ENCODE measurements at places on chromosomes 2 and 18.

DNA sequence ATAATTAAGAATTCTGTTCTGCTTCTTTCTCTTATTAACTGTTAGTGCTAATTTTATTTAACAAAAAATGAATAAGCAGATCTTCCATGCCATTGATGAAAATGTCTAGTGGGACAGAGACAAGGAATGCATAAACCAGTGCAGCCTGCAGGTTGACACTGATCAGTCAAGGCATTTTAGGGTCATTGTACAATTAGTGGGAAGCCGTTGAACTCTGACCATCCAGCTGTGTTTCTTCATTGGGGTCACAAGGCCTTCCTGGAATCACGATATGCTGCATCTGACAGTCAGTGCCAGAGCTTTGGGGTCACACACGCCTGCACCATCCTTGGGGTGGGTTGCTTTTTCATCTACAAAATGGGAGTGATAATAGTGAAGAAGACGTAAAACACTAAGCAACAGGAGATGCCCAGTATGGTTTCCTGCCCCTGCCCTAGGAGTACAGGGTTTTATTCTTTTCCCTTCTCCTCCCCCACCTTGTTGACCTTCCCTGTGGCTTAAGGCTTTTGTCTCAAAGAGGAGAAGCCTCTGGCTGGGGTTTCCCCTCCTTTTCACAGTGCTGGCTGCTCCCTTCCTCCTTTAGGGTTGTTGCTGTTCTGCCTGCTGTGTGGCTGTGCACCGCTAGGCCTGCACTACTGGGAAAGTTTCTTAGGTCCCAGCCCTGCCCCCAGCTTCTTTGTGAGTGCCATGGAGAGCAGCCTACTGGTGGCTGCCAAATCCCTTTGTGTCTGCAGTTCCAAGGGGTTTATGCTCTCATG is 245.6 kb downstream of the TPGS2 start:
- DNase-seq: peak; percentile 24

DNA sequence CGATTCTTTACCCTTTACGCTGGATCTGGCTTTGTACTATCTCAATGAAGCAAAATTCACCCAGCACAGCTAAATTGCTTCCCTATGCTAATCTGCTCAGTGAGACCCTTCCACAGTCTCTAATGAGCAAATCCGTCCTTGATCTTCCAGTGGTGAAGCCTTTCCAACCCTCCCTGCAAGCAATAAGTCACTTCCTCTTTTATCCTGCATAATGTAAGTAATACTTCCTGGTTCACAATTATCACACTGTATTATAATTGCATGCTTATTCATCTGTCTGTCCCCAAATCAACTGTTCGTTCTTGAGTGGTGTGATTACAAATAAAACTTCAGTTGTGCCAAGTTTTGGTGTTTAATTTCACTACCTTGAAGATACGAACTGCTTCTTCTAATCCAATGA is 404.0 kb downstream of the ADCYAP1 start:
- no peak for DNase-seq

DNA sequence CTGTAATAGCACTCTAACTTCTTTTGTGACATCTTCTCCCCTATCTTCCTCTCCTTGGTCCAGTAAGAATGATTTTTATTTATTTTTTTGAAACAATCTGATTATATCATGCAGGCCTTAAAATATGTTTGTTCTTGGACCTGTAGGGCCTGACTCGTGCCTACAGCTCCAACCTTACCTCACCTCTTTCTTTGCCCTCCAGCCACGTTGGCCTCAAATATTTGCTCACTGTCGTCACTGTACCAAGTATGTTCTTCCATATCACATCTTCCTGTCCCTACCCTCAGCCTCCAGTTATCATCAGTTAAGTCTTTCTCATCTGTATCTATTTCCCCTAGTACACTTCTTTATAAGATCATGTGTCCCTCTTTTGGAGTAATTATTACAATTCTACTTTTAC is 125.5 kb downstream of the CDH7 start:
- DNase-seq: no peak

DNA sequence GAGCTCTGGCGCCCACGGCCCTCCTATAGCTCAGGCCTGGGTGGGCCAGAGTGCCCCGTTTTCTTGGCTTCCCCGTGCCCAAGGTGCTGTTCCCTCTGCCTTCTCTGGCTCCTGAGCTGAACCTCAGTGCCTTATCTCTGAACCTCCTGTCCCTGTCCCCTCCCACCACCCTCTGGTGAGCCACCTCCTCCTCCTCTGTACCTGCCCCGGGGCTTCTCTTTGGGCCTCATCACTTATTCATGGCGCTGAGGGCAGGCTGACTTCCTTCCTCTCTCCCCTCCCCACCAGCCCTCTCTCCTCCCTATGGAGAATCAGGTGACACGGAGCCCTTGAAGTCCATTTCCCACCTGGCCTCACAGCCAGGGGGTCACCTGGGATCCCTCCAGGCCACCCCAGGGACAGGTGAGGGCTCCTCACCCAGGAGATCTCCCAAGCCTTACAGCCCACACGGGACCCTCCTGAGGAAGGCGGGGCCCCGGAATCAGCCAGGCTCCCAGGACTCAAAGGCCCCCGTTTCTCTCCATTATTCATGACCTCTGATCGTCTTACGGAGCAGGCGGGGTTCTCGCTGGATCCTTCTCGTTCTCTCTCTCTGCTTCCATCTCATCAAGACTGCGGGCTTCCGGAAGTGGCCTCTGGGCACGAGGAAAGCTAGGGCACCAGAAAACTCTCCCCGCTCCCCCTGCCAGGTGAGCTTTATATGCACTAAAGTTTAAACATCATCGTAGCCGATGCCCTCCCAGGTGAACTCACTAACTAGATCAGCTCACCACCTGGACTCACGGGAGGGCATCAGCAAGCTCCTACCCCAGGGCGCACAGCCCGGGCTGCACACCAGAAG is at the start of gene LOXHD1:
TSS of gene LOXHD1 (minus strand) at position 106 of the 841 bp plus-strand sequence. CDS start 187 bp downstream, outside the sequence.
- DNase-seq: no peak

- no peak for DNase-seq
These were observed 4.6 kb upstream of the MFF start for GRCh38 chr2:227320305-227321094.

DNA sequence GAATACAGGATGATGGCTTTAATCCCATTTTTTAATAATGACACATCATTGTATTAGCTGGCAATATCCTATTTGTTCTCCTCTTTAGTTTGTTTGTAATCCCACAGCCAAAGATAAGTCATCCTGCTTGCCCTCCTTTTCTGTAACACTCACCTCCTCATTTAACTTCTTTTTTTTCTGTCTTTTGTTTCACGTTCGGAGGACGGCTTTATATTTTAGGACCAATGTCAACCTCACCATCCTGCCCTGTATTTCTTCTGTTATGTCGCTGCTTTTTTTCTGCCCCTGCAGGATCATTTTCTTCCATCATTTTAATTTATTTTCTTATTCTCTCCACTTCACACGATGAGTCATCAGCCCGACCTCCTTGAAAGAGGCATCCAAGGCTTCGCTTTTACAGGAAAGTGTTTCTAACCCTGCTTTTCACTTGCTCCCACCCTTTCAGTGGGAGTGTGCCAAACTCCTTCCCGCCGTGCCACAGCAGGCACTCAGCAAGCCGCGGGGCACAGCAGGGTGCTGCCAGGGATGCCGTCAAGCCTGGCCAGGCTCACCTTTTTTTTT is 11.4 kb downstream of the RAB31 start:
- DNase-seq: no peak

DNA sequence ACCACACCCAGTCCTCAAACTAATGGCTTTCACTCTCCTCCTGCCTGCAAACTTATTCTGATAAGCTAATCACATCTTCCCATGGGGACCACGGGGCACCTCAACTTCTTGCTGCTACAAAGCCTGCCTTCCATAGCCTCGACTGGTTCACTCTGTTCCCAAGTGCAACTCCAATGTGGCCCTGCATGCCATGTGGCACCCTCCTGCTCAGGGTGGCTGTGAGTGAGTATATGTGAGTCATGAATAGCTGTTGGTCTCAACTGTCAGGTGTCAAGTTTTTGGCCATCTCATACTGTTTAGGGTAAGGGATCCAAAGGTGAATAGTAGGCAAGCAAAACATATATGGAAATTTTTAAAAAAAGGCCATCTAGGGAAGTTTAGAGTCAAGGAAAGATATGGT is 276.1 kb upstream of the DCC start:
- no peak for DNase-seq

DNA sequence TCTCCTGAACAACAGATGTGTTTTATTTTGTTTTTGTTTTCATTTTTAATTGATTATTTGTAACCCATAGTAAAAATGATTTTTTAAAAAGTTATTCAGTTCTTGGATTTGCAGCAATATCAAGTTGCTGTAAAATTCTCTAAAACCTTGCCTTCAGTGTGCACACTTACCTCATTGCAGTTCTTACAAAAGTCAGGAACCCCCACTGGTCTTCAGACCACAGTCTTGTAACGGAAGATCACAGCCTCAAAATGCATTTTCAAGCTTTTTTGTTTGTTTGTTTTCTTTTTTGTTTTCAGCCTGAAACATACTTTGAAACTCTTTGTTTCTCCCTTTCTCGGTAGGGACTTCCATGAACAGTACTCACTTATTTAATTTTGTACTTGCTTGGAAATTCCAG is 1012.8 kb upstream of the GYPC start:
- DNase-seq: no peak

DNA sequence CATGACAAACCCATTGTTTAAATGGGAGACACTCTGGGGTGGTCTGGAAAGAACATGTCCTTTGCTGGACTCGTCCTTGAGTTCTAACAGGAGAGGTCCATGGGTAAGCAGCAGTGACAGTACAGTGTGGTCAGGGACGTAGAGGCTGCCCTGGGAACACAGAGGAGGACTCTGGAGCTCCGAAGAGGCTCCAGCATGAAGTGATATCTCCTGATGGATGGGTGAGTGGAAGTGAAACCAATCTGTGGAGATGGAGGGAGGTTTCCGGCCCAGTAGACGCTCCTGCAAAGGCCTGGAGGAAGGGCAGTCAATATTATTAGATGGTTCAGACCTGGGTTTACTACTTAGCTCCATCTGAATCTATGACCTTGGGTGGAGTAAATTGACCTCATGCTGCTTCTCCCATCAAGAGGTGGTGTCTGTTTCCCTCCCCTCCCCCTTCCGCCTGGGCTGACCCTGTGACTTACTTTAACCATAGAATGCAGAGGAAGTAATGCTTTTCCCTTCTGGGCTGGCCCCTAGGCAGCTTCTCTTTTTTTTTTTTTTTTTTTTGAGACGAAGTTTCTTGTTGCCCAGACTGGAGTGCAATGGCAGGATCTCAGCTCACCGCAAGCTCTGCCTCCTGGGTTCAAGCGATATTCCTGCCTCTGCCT is 2.3 kb upstream of the TFCP2L1 start:
- DNase-seq: no peak

DNA sequence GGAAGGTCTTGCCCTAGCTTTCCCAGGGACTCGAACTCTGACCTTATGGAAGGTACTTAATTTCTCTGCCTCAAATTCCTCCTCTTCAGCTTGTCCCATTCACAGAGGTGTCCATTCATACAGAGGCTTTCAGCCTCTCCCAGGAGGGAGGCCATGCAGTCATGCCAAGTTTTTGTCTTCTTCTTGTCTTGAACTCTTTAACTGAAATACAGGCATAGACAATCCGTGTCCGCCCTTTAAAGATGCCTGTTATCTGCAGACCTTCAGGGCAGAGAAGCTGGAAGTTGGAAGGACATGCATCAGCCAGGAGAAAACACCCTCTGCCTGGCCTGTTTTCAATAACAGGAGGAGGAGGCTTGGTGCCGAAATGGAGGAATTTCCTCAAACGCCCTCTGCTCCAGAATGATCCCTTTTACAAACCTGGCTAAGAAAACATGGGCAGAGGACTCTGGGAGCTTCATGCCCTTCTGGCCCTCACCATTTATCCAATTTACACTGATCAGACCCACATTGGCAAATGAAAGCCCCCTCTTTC is 308.3 kb downstream of the MYCN start:
- DNase-seq: peak; percentile 2
